ENCODE measurements at places on chromosomes 11 and 22. TPM values are rescaled to one million over a fixed set of nuclear protein-coding genes. Genes with fewer than 3 reads are reported as not detected.

The ADORA2A gene
- 1.8 TPM for total RNA-seq

The GLYATL1 gene
- 0.69 TPM for total RNA-seq

The TRIM48 gene
- not detected for total RNA-seq

The KRTAP5-1 gene
- not detected for total RNA-seq

The PLAAT2 gene
- total RNA-seq, result not detected
